Lower leg skin (tissue), 4 donors: ENCODE measurements at places on chromosomes 7 and 10. TPM values are rescaled to one million over a fixed set of nuclear protein-coding genes. Genes with fewer than 3 reads are reported as not detected.

DNA sequence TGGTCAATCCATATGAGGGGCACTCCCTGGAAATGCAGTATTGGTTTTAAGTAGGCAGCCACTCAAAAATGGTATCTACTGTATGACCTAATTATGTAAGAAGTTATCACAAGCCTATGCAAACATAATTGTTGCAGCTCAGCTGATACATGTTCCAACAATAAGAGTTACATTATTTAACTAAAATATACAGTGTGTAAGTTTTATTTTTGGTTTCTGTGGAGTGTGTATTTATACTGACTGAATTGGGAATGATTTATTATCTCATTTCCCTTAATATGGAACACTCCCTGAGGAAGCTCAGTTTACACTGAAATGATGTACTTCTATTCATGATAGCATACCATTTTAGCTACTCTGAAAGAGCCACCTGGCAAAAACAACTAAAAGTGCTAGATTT is 2.6 kb upstream of the ING3 start:
- no peak for DNase-seq

- DNase-seq = no peak
Observed at GRCh38 chr7:152596824-152597223, 79.1 kb downstream of the XRCC2 start.

DNA sequence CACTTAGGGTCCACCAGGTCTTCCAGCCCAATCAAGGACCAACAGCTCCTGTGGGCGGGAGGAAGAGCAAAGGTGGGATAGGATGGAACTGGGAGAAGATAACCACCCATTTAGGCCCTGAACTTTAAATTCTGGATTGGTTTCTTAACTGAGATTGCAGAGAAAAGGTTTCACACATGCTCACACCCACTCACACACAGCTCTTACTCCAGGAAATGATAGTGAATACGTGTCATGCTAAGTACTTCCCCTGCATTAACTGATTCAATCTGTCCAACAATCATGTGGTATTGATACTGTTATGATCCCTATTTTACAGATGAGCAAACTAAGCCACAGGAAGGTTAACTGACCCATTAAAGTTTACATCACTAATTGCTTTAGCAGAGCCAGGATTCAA is 4.6 kb upstream of the CYP3A4 start:
- DNase-seq = no peak

- DNase-seq = no peak
Observed at GRCh38 chr10:119865699-119866240, 6.9 kb downstream of the MCMBP start.

DNA sequence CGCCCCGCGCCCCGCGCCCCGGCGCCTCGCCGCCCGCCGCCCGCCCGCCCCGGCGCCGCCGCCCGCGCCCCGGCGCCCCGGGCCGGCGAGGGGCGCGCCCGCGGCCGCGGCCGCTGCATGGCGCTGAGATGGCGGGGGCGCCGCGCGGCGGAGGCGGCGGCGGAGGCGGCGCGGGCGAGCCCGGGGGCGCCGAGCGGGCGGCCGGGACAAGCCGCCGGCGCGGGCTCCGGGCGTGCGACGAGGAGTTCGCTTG is 174 bp downstream of the ADCY1 start:
- no peak for DNase-seq

GRCh38 chr10:86130737-86131475 is 235.7 kb downstream of the GRID1 start:
- no peak for DNase-seq

SPDYE8 gene
- total RNA-seq = not detected

DNA sequence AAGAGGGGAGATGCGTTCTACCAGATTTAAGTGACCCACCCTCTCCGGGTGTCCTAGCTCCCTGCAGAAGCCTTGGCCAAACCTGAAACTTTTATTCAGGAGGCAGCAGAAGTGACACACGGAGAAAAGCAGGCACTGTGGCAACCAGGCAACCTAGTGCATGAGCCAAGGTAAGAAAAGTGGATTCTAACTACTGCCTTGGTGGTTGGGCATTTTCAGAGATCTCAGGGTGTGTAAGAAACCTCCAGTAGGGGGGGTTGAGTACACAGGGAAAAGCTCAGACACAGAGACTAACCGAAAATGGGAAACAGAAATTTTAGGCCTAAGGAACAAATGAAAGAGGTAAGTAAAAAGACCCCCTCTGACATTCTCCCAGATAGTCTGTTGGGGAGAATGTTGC is 645.7 kb downstream of the ANKRD7 start:
- DNase-seq = no peak

GRCh38 chr7:107069457-107069856 is 25.0 kb downstream of the PRKAR2B start:
- DNase-seq = no peak

SFTPA1 gene
- total RNA-seq = not detected

LIPM gene
- total RNA-seq = 39.4 TPM

DNA sequence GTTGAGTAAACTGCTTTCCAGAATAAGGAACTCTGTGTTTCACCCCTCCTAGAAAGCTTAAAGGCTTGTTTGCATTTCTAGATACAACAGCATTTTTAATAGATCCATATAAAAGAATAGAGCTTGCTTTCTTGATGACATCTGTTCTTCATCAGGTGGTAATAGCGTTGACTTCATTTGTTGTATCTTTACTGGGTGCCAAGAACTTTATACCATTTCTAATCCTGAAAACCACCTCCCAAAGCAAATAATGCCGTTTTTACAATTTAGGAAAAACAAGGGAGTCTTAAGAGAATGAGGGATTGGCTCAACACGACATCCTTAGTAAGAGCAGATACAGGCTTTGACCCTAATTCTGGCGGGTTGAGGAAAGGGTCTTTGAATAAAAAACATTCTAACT is 993.4 kb downstream of the TYW1 start:
- no peak for DNase-seq

DNA sequence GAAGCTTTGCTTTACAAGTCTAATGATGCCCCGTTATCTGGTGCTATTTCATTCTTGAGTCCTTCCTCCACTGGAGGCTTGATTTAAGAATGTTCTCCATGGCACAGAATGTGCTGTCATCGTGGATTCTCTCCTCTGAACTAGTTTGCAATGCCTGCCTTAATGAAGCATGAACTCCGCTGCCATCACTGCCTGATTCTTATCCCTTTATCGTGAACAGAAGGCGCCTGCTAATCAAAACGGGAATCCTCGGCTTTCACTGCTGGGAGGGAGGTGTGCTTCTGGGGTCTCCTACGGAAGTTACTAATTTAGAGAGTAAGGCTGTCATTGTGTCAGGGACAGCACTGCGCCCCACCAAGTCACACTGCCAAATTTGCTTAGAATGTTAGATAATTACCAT is 56.2 kb downstream of the ITGB1 start:
- DNase-seq = no peak

- no peak for DNase-seq
Observed at GRCh38 chr7:28442540-28443420, 30.5 kb downstream of the CREB5 start.

DNA sequence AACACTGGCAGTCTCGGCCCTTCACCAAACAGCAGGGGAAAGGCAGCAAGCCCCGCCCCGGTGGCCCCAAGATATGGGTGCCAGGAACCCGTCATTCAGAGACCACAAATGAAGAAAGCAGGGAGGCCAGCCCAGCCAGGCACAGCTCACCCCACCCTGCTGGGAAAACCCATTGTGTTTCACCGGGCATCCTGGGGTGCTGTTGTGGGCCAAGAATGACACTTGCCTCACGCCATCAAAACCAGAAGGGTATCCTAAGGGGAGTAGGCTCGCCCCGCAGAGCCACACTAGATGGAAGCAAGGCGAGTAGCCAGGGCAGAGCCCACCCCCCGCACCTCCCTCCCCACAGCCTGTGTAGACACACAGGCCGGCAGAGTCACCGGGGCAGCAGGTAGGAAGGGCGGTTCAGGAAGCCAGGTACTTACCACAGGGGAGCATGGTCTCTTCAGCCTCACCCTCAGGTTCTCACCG is 72.5 kb upstream of the KCNMA1 start:
- no peak for DNase-seq

GRCh38 chr10:4062072-4062471 is 277.1 kb upstream of the KLF6 start:
- DNase-seq = no peak
